Stimulated activated CD8-positive, alpha-beta memory T cell treated with anti-CD3 and anti-CD28 coated beads, Interleukin-7, amount 100 ng/mL, for 4 hours (primary cell): ENCODE measurements at places on chromosomes 13 and 19.

DNA sequence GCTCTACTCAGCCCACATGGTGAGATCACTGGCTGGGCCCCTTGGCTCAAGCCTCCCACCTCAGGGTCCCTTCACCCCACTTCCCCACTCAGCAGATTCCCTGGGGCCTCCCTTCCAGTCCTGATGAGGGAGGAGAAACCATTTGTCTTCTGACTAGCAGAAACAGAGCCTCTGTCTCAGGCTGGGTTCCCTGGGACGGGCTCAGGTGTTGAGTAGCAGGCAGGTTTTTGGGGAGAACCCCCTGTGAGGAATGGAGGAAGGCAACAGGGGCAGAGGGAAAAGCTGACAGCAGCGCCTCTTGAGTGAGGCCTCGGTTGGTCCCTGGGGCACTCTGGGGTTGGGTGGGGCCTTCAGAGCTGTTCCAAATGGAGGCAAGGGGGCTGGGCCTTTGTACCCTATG, 452.2 kb downstream of the TSHZ3 start:
- no peak for DNase-seq

DNA sequence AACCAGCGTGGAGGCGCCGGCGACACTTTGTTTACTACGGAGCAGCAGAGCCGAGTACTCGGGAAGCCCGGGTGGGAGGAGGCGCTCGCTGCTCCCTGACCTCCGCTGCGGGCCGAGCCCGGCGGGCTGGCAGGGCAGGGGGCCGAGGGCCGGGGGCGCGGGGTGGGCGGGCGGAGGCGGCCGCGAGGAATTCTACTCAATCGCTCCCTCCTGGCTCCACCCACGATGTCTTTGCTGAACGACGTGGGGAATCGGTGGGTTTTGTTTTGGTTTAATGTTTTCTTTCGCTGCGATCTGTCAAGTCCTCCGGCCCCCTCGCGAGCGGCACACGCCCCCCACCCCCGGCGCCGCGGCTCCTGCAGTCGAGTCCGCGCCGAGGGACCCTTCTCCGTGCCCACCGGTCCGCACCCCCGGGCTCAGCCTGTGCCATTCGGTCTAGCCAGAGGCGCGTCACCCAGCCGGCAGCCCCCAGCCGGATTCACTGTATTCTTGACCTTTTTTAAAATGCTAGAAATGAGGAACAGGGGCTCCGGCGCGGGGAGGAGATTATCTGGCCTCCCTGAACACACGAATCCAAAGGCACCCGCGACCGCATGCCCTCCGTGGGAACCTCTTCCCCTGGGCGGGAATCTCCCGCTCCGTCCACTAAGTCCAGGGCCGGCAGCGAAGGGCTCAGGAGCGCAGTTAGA, 636 bp upstream of the FOXO1 start:
- DNase-seq: no peak

DNA sequence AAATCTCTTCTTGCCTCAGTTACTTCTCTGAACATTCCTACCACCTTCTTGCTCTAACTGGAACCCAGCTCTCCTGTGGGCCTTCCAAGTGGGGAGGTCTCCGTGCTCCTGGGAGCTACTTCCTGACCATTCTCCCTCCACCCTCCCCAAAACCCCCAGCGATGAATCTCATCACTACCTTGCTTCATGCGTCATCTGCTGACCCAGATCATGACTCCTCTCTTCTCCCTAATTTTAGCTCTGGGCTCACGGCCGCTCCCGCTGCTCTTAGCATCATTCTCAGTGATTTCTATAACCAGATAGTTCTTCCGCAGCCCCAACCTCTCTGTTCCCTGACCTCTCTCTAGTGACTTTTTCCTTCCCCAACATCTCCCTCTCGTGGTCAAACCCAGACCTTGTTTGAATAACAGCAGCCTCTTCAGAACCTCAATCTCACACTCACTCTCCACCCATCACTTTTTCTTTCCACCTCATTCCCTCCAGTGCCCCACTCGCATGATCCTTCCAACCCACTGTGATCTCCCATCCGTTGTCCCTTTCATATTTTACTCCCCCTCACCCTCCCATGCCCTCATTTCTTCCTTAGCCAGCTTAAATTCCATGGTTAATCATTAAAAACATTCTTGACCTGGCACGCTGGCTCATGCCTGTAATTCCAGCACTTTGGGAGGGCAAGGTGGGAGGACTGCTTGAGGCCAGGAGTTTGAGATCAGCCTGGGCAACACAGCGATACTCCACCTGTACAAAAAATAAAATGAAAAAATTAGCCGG, 21.8 kb downstream of the MRPS12 start:
- no peak for DNase-seq

DNA sequence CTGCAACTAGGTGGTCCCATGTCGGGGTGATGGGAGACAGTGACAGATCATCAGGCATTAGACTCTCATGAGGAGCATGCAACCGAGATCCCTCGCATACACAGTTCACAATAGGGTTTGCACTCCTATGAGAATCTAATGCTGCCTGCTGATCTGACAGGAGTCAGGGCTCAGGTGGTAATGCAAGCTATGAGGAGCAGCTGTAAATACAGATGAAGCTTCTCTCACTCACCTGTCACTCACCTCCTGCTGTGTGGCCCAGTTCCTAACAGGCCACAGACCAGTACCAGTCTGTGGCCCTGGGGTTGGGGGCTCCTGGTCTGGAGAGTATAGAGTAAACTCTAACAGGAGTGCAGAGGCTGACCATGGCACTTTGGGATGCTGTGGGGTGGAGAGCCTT, 209.2 kb downstream of the DLEU7 start:
- DNase-seq: no peak
